ENCODE measurements at places on chromosomes 7 and 10. TPM values are rescaled to one million over a fixed set of nuclear protein-coding genes. Genes with fewer than 3 reads are reported as not detected.

DNA sequence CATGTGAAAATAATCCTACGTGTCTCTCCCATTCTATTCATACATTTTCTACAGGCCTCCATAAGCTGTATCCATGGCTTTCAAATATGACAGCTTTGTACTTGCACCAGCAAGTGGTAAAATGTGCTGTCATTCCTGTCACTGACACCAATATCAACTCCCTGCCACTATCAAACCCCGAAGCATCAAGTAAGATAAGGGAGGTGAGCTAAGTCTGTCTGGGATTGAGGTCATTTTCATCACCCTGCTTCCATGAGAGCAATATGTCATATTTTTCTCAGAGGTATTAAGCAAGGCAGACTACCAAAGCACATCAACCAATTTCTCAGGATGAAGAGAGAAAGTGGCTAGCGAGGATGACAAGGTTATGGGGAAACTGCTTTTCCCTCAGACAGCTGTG is 11.1 kb downstream of the GPR22 start:
- no peak for DNase-seq

CPXM2 gene
- total RNA-seq, result not detected

DNA sequence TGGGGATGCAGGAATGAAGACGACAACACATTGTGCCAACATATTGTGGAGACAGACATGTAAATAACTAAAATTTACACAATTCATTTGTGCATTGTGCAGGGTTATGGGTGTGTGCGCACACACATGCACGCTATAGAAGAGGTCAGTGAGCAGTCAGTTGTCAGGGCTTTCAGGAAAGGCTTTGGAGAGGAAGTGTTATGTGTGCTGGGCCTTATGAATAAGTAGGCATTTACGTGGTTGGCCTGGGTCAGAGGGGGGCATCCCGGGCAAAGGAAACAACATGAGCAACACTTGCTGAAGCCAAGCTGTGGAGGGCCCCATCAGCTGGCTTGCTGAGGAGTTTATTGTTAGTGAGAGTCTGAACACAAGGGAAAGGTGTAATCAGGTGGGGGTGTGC is 4.1 kb downstream of the PRXL2A start:
- no peak for DNase-seq

RADIL gene
- total RNA-seq, result not detected

LRGUK gene
- 0.15 TPM for total RNA-seq

- DNase-seq, result no peak
Observed at GRCh38 chr7:28550580-28551186, 138.4 kb downstream of the CREB5 start.

HNRNPF gene
- total RNA-seq, result 494 TPM

DNA sequence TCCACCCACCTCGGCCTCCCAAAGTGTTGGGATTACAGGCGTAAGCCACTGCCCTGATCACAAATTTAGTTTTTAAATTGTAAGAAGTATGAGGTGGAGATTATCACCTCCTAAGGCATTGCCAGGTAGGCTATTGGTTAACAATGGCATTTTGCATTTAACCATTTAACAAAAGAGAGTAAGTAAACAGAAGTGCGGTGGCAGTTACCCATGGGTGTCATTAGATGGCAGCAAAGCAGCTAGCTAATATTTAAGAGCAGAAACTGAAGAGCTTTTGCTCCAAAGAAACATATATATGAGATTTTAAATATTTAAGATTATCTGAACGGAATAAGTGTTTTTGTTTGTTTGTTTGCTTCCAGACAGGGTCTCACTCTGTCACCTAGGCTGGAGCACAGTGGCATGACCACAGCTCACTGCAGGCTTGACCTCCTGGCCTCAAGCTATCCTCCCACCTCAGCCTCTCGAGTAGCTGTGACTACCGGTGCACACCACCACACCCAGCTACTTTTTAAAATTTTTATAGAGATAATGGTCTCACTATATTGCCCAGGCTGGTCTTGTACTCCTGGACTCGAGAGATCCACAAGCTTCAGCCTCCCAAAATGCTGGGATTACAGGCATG is 325.5 kb upstream of the C7orf33 start:
- no peak for DNase-seq

DNA sequence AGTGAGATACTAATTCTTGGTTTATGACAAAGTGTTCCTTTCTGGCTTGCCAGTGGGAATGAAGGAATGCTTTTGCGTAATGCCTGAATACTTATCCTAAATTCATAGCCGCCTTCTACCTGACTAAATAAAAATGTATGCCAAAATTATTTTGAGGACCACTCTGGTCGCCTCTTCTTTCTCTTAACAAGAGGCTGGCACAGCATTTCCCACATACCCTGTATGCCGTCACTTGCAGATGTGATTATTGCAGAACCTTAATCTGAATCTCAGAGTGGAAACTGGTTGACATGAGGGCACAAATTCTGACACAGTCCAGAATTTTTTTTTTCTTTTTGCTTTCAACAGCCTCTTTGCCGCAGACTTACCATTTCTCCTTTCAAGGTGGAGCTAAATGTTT is 124.6 kb upstream of the GLCCI1 start:
- DNase-seq, result no peak

GRCh38 chr7:127674361-127674760 is 22.4 kb downstream of the SND1 start:
- DNase-seq, result no peak

LIPN gene
- not detected for total RNA-seq

GRCh38 chr10:48523212-48523819 is 81.6 kb downstream of the ARHGAP22 start:
- DNase-seq, result no peak

GRCh38 chr7:76281706-76282343 is 20.6 kb upstream of the HSPB1 start:
- DNase-seq, result no peak

EGR2 gene
- total RNA-seq, result 6.4 TPM

GRCh38 chr10:114279901-114280644 is 41.0 kb downstream of the VWA2 start:
- no peak for DNase-seq

PGAM2 gene
- total RNA-seq, result not detected

DNA sequence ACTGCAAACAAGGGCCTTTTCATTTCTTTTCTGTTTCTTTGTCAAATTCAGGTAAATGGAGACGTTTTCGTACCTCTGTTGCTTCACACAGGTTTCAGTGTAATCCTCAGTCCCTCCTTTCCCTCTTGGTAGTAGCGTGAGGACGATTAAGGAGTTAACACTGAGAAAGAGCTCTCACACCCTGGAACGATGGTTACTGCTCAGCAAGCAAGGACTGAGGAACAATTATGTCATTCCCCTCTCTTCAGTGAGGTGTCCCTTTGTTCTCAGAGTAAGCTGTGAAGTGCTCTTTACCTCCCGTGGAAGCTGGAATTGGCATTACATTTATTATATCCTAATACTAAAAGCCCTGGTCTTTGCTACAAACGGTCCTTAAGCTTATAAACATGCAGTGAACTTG is 95.9 kb downstream of the FANK1 start:
- no peak for DNase-seq

DNA sequence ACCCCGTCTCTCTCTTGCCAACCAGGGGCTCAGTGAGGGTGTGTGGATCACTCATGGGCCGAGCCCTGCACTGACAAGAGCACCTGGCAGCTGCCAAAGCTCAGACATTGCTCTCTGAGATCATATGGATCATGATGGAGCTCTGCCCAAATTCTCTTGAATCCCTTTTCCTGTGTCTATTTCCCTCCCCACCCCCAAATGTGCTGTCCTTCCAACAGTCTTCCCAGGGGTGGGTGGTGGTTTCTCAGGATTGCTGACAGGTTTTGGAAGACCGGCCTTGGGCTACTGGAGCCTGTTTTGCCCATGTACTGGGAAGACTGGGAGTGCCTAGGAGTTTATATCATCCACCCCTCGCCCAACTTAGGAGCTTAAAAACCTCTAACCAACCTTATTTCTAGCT is 10.5 kb downstream of the ARHGAP22 start:
- no peak for DNase-seq

DNA sequence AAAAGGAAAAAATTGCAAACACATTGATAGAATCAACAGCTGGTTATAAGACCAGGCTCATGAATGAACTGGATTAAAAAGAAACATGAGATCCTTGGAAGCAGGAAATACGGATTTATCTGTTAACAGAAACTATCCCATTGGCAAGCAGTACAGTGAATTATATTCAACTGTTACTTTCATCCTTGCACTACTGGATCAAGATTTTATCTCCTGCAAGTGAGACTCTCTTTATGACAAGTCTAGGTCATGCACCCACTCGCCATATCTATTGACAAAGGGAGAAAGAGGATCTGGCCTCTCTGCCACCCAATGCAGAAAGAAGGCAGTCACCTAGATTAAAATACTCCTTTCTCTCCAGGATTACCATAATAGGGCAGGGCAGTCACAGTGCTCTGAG is 41.4 kb downstream of the CSTF2T start:
- DNase-seq, result no peak

CLCN1 gene
- 0.10 TPM for total RNA-seq

ADCK2 gene
- 23.4 TPM for total RNA-seq

HPS1 gene
- total RNA-seq, result 88.3 TPM

MYO1G gene
- 572 TPM for total RNA-seq

- DNase-seq, result no peak
Observed at GRCh38 chr10:45403151-45403550, 29.1 kb downstream of the ALOX5 start.

DNA sequence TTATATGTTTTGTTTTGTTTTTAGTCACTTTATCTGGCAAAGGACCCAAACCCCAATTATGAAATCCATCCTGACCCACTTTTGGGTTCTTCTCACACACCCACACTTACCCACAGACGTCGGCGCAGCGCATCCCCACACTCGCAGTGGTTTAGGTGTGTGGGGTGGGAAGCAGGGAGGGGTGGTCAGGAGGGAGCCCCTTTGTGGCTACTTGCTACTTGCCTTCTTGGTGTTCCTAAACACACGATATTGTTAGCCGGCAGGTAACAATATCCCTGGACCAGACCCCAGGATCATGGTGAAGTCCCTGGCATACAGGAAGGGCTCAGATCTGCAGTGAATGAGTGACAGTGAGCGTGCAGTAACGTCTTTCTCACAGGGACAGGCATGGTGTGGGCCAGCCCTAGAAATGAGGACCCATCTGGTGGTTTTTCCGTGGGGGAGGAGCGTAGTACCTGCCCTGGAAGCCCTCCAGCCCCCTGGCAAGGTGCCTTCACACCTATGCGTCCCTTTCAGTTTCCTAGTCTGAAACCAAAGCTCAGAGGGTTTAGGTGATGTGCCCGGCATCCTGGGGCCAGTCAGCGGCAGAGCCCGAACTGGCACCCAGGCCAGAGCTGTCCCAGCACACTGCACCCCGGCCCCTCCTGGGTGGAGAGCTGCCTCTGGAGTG is 4.4 kb downstream of the SPOCK2 start:
- peak; percentile 63 for DNase-seq

CALHM1 gene
- 0.73 TPM for total RNA-seq

GRCh38 chr10:88090568-88091214 is 227.3 kb downstream of the PTEN start:
- DNase-seq, result no peak

HOGA1 gene
- total RNA-seq, result not detected

GRCh38 chr10:79344502-79345195 is 2.6 kb upstream of the PPIF start:
- DNase-seq, result peak; percentile 11

DNA sequence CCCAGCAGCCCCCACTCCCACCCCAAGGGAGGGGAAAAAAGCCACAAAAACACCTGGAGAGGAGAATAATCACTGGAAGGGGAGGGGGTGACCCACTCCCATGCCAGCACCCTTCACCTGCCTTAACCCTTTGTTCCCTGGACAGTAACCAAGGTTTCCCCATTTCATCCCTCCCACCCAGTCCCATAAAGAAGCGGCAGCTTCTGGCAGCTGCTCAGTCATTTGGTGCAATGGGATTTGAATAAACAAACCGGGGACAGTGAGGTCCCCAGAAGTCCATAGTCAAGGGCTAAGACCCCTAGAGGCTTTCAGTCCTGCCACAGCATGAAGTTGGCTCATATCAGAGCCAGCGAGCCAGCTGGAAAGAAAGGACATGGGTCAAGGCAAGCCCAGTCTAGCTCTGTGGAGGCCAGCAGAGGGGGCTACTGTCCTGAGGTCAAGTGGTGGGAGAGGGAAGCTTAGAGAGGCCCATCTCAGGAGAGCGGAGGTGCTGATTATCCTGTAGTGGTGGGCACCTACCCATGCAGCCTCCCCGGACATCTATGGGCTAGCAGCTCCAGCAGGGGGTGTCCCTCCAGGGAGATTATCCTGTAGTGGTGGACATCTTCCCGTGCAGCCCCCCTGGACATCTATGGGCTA is 58.9 kb upstream of the LBX1 start:
- no peak for DNase-seq

GRCh38 chr7:50448823-50449222 is 1.3 kb downstream of the FIGNL1 start:
- DNase-seq, result no peak

DNA sequence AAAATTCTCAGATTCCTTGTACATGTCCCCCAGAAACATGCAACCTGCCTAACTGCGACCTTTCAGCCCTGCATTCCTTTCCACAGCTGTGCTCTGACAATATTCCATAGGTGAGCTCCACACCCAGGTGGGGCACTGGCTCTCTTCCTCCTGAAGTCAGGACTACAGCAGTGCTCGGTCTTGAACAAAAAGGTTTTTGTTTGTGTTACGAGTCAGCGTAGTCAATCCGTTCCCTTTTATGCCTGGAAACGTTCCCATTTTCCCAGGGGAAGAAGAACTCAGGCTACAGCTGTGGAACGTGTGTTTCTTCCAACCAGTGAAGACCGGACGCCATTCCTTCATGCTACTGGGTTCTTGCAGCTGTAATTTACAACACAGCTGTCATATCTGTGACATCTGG is 52.4 kb upstream of the PFKP start:
- DNase-seq, result no peak

TRIM74 gene
- total RNA-seq, result 1.9 TPM

DNA sequence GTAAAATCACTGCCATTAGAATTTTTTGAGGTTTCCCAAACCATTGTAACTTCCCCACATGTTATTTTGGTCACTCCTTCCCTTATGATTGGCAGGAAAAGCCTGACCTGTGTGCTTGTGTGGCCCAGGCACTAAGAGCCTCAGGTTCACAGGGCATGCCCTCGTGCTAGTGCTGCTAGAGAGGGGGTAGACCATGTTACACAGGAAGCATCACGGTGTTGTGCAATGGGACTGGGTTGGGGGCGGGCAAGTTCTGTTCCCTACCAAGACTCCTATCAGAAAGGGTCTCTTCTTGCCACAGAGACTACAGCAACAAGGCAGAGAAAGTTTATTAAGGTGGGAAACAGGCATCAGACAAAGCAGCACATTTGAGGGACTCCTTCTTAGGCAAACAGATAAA is 32.2 kb downstream of the LSM5 start:
- no peak for DNase-seq

MYH16 gene
- not detected for total RNA-seq

GRCh38 chr7:1548944-1549343 is 7.1 kb downstream of the TMEM184A start:
- no peak for DNase-seq

Measured in activated CD4-positive, alpha-beta memory T cell treated with anti-CD3 and anti-CD28 coated beads, Interleukin-2, amount 10 ng/mL, durations not matched to agents 7 days and 5 days (primary cell).